ENCODE measurements at places on chromosomes 12 and 14.

DNA sequence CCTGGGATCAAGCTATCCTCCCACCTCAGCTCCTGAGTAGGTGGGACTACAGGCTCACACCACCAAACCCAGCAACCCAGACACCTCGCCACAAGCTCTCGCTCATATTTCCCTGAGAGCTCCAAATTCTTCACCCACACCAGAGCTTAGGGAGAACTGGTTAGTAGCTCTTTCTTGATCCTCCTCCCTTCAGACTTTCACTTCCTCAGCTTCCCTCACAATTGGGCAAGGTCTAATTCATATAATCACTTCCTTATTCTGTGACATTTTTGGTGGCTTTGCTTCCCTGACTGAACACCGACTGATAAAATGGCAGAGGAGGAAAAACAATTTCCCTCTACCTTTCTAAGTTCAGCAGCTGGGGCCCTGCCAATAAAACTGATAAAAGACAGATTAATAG, 88.5 kb downstream of the GXYLT1 start:
- no peak for DNase-seq

DNA sequence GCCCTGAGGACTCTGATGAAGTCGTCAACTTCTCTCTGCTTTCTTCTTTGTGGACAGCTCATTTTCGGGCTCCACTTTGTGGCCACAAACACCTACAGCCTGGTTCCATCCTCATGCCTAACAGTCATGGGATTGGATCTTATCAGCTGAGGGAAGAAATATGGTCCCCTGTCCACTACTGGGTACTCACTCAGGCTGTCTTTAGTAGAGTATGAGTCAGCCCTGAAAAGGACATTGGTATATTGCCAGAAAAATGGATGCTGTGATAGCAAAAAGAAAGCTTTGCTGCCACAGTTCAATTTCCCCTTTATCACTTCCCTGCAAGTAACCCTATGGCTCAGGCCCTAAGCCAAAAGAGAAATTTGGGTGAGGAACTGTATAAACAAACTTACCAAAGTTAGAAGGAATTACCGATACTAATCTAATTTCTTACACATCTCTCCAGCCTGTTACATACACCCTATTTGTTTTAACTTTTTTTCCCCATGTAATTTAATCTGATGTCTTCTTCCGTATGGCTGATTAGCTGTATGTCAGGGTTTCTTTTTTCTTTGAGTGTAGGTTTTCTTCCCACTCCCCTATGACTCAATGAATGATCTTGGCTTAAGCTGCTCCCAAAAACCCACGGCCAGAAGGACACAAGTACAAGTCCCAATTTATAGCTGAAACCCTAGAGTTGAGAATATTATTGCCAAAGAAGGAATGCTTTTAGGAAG, 29.1 kb downstream of the MTHFD1 start:
- DNase-seq, result no peak

- DNase-seq, result no peak
Observed at GRCh38 chr14:97290977-97291376, 493.8 kb downstream of the VRK1 start.

DNA sequence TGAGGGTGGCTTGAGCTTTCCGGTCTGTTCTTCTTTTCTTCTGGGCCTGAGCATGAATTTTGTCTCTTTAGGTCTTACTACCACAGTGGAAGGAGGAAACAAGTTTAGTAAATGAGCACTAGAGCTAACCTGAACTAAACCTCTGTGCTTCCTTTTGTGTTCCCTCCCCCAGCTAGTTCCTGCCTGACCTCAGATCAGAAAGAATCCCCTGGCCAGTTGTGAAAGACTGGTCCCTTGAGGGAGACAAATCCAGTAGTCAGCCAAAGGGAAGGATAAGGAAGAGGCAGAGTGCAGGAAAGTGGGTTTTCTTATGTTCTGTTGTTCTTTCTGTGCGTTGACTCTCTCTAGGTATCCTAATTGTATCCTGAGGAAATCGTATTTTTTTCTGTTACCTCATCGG, 17.5 kb downstream of the ZNF664 start:
- no peak for DNase-seq

- no peak for DNase-seq
Observed at GRCh38 chr14:83830316-83830715, 1699.6 kb upstream of the FLRT2 start.

DNA sequence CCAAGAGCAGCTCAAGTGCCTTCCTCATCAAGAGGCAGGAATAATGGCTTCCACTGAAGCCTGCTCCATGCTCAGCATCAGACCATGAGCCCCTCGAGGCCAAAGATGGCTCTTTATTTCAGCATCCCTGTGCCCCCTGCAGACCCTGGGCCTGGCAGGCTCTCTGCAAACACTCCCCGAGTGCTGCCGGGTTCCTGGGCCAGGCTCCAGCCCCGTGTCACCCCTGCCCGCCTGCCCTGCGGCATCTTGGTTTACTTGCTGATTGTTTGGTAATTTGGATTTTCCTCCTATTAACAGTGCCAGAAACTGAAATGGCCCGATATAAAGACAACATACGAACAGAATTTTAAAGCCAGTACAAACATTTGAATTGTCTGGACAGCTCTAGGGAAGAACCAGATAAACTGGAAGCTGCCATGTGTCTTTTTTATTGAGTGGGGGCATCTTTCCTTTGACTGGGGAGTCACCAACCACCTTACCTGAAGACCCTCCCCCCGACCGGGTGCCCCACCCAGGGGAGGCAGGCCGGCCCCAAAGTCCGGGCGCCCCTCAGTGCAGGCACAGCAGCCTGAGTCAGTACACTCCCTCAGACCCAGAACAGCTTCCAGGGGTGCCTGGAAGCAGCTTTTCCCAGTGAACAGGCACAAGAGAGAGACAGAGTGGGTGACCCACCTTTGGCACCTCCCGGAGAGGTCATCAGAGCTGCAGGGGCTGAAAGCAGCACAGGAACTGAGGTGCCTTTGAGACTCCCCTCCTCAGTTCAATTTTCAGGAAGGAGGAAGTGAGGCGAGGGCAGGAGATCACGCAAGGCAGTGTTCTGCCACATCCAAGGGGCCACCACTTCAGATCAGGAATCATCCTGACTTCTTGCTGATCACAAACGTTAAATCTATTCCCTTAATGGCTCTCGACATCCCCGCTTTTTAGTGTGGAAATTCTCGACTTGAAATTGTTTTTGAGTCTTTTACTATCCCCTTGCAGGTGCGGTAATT, 30.6 kb downstream of the ITPK1 start:
- no peak for DNase-seq

Data from HuH-7.5 (cell line).